ENCODE measurements at places on chromosomes 1 and 21. TPM values are rescaled to one million over a fixed set of nuclear protein-coding genes. Genes with fewer than 3 reads are reported as not detected.

PLD5 gene
- under 0.01 TPM for total RNA-seq

STPG1 gene
- 10.0 TPM for total RNA-seq

TRNP1 gene
- 19.1 TPM for total RNA-seq

EXTL1 gene
- 0.18 TPM for total RNA-seq

BRDT gene
- total RNA-seq: not detected

ICOSLG gene
- not detected for total RNA-seq

Measured in fibroblast of the aortic adventitia (primary cell).